ENCODE measurements at places on chromosomes 5 and 9. TPM values are rescaled to one million over a fixed set of nuclear protein-coding genes. Genes with fewer than 3 reads are reported as not detected.

- DNase-seq = no peak
Measured at GRCh38 chr5:6482735-6483134, 34.1 kb downstream of the UBE2QL1 start.

The CDH9 gene
- total RNA-seq = not detected

- peak; percentile 50 for DNase-seq
Measured at GRCh38 chr5:180910735-180911134, 11.8 kb downstream of the BTNL8 start.

The NDOR1 gene
- 5.4 TPM for total RNA-seq

- DNase-seq = no peak
Measured at GRCh38 chr9:131096269-131097125, at the start of gene AIF1L. Gene AIF1L (plus strand): TSS chr9:131096531. CDS start chr9:131096630, 99 bp downstream.

All from RPMI7951 (cell line).